ENCODE measurements at places on chromosomes 16 and 17. TPM values are rescaled to one million over a fixed set of nuclear protein-coding genes. Genes with fewer than 3 reads are reported as not detected.

PRSS27 gene
- 0.51 TPM for total RNA-seq

ZNF48 gene
- total RNA-seq, result 10.7 TPM

DNA sequence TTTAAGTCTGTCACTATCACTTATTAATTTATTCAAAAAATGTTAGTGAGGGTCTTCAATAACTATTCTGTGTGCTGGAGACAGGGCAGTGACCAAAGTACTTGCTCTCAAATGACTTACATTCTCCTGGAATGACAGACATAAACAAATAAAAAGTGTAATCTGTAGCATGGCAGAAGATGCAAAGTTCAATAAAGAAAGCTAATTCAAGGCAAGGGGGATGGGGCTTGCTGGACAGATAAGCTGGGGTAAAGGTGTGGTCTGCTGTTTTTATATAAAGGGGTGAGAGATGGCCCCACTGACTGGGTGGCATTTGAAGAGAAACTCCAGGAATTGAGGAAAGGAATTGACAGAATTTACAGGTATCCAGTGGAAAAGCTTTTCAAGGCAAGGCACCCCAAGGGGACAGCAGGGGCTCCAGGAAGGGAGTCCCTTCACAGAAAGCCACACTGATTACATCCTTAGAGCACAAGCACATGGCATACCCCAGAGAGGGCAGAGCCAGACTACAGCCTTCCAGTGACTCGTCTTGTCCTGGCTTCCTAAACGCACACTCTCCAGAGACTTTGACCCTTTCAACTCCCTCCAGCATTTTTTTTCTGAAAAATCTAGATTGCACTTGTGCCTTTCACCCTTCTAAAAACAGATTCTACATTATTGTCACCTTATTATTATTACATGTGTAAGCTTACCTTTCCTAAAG lies 123.7 kb upstream of the HS3ST3A1 start:
- H3K27ac ChIP-seq, result no peak overlapping the region
- H3K36me3 ChIP-seq, result no peaks in the 10 kb centered on the region
- no peak overlapping the region for H3K4me3 ChIP-seq
- no peaks in the 10 kb centered on the region for H3K27me3 ChIP-seq

GRCh38 chr16:88804173-88804551 lies 573 bp downstream of the CDT1 start:
- H3K4me3 ChIP-seq, result peak overlapping the region; percentile 61
- no peak for DNase-seq
- no peak overlapping the region for H3K27ac ChIP-seq
- H3K4me1 ChIP-seq, result peaks cover 25% of the 10 kb centered on the region

DNA sequence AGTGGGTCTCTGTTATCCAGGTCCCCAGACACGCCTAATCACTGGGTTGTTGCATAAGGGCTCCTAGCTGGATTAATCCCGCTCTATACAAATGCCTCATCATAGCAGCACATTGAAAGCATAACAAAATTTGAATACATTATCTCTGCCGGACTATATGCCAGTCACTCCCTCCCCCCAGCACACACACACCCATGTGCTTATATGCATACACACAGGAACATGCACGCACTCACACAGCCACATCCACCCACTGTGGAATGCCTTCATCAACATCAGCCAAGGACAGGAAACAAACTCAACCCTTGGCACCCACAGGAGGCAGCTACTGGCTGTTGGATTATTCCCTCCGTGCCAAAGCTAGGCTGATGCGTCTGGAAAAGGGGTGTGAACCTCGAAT lies 3.5 kb upstream of the CDH13 start:
- H3K4me1 ChIP-seq, result peaks cover 21% of the 10 kb centered on the region
- H3K4me3 ChIP-seq, result no peak overlapping the region
- DNase-seq, result no peak
- no peak overlapping the region for H3K27ac ChIP-seq
- no peaks in the 10 kb centered on the region for H3K27me3 ChIP-seq
- H3K36me3 ChIP-seq, result no peaks in the 10 kb centered on the region

- H3K27me3 ChIP-seq, result no peaks in the 10 kb centered on the region
- no peaks in the 10 kb centered on the region for H3K36me3 ChIP-seq
- H3K4me1 ChIP-seq, result peaks cover 18% of the 10 kb centered on the region
- H3K4me3 ChIP-seq, result no peak overlapping the region
- peak; percentile 82 for DNase-seq
- no peak overlapping the region for H3K27ac ChIP-seq
These were observed 58.5 kb downstream of the TMEM235 start for GRCh38 chr17:78289802-78290363.

GRCh38 chr17:21164216-21164615 lies 37.5 kb downstream of the DHRS7B start:
- no peak overlapping the region for H3K27ac ChIP-seq
- no peak overlapping the region for H3K4me3 ChIP-seq
- peaks cover 76% of the 10 kb centered on the region for H3K4me1 ChIP-seq

DNA sequence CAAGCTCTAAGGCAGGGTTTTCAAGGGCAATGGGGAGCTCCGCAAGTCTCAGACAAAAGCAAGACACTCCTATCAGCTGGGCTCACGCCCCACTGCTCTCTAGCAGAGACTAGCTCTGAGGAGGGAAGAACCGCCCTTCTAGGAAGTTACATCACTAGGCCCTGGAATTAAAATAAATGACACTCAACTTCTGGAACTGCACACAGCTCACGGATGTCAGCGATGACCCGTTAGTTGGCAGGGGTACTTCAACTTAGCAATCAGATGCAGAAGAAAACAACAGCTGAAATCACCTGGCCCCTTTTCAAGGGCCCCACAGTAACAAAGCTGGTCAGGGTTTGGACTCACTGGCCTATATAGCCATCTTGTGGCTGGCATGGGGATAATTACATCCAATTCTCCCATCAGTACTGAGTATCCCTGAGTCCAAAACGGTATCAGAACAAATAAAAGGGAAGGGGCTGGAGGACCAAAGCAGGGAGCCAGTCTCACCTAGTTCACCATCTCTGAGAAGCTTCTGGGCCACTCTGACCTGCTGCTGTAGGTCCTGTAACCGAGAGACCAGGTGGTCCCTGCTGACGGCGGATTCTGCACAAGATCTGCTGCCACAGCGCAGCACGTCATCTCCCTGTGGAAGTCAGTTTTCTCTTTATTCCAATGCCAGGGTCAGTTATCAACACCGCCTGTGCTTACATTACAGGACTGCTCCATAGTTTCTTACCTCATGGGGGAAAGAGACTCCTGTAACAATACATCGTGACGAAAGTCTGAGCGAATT lies 22.2 kb downstream of the SERPINF1 start:
- peaks cover 5% of the 10 kb centered on the region for H3K36me3 ChIP-seq
- H3K27me3 ChIP-seq, result no peaks in the 10 kb centered on the region
- peaks cover 75% of the 10 kb centered on the region for H3K4me1 ChIP-seq
- H3K27ac ChIP-seq, result peak overlapping the region; percentile 88
- H3K4me3 ChIP-seq, result no peak overlapping the region
